ENCODE measurements at places on chromosomes 3 and 15.

DNA sequence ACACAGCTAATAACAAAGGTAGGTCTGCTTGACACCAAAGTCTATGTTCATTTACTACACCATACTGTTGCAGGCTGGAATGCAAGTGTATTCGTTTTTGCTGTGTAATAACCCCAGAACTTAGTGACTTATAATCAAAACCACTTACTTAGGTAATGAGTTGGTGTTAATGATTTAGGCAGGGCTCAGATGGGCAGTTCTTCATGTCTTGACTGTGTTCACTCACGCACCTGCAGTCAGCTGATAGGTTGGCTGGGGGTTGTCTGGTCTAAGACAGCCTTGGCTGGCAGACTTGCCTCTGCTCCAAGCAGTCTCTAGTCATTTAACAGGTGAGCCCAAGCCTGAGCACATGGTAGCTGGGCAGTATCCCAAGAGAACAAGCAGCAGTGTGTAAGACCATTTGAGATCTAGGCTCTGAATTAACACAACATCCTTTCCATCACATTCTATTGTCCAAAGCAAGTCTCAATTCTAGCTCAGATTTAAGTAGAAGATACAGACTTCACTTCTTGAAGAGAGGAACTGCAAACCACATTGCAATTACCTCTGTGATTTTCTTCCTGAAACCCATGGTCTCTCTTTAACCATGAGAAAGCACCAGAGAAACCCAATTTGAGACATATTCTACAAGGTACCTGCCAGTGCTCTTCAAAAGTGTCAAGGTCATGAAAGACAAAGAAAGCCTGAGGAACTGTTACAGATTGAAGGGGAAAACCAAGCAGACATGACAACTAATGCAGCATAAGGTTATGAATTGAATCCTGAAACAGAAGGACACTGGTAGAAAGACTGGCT is 13.3 kb upstream of the DCLK3 start:
- DNase-seq = no peak

DNA sequence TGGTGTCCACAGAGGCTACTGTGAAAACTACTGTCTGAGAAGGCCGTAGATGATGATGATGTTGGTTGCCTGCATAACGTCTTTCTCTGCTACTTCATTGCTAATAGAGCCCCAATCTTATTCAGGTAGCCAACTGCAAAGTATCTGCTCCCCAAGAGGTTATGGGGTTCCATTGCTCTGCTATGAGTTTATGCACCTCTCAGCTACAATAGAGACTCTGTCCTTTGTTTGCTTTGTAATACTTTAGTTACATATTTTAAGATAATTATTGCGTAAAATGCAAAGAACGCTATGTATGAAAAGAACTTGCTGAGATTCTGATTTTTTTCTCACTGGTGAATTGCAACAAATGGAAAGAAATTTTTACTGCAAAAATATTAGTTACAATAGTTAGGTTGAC is 27.8 kb upstream of the GMPPB start:
- no peak for DNase-seq

- DNase-seq = no peak
Observed at GRCh38 chr3:153762411-153763235, 358.6 kb upstream of the ARHGEF26 start.

DNA sequence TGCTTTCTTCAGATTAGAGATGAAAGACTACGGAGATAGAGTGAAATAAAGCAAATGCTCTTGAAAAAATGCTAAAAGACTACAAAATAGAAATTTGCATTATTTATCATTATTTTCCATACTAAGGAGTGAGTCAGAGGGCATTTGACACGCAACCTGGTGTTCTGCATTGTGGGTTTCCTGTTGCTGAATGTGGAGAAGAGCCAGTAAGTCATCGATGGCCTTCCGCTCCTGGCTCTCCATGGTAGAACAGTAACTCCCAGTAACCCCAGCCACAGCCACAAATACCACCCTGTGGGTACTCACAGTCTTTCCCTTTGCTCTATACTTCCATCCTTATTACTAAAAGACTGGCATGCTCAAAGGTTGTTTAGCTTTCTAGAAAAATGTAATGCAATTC is 61.5 kb downstream of the CGGBP1 start:
- DNase-seq = peak; percentile 12

DNA sequence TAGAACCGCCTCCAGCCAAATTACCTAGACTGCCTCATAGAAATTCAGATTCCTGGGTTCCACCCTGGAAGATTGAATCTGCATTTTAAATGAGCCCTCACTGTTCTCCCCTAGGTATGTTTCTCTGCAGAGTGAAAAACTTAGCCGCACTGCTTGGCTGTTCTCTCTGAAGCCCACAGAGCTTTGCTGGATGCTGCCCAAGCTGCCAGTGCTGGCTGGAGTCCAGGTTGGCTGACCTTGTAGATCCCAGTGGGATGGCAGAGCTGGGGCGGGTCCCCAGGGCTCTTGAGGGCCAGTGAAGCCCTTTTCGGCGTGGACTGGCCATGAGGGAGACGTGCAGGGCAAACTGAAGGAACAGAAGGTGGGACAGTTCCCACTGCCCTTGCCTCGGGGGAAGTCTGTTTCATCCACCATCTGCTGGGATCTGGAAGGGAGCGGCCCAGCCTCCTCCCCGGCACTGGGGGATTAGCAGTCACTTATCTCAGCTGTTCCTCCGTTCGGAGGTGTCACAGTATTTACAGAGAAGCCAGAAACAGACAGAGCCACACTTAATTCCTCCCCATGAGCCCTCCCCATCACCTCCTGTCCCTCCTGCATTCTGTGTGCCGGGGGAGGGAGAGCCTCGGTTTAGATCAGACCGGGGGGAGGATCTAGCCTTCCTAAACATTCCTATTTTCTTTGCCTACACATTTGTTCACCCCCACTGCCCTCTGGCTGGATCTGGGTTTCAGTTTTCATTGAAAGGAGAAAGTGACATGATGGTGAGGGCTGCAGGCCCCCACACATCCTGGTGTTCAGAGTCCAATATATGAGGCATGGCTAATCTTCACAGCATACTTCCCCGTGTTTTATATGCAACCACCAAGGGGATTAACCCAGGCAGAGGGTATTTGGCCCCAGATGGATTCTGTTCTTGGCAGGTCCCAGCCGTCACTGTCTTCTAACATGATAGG is 4.1 kb upstream of the ACTC1 start:
- peak; percentile 65 for DNase-seq

DNA sequence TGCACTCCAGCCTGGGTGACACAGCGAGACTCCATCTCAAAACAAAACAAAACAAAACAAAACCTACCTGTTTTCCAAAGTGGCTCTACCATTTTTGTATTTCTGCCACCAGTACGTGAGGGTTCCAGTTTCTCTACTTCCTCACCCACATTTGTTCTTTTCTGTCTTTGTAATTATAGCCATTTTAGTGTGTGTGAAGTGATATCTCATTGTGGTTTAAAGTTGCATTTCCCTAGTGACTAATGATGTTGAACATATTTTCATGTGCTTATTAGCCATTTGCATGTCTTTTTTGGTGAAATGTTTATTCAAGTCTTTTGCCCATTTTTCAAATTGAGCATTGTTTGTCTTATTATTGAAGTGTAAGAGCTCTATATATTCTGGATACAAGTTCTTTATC is 50.7 kb downstream of the TRA2B start:
- no peak for DNase-seq

- no peak for DNase-seq
Observed at GRCh38 chr3:39122813-39123212, 15.3 kb downstream of the TTC21A start.

DNA sequence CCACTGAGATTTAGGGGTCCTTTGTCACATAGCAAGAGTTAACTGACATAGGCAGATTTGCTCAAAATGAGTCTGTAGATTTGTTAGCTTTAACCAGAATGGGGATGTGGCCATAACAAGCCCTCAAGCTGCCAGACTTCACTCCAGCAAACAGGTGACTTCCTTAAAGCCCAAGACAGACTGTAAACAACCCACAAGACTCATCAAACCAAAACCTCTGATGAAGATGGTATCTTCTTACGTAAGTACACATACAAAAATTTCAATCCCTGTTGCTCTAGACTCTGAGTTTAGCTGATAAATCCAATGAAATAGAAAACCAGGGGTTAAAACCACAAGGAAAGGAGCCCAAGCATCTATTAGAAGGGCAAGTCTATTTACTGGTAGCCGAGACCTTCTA is 18.2 kb upstream of the ZBTB20 start:
- no peak for DNase-seq

DNA sequence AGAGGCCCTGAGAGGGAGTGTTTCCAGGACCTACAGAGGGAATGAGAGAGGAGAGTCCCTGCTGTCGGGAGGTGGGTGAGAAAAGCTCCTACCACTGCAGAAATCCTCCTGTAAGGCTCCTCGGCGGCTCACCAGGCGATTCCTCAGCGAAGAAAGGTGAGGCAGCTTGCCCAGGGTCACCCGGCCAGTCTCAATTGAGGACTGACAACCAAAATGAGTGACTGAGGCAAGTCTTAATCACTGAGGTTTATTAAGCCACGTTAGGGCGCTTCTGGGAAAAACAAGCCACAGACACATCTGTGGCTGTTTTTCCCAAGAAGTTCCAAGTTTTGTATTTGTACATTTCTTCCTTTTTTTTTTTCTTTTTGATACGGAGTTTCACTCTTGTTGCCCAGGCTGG is 48.5 kb downstream of the ZDHHC19 start:
- no peak for DNase-seq

DNA sequence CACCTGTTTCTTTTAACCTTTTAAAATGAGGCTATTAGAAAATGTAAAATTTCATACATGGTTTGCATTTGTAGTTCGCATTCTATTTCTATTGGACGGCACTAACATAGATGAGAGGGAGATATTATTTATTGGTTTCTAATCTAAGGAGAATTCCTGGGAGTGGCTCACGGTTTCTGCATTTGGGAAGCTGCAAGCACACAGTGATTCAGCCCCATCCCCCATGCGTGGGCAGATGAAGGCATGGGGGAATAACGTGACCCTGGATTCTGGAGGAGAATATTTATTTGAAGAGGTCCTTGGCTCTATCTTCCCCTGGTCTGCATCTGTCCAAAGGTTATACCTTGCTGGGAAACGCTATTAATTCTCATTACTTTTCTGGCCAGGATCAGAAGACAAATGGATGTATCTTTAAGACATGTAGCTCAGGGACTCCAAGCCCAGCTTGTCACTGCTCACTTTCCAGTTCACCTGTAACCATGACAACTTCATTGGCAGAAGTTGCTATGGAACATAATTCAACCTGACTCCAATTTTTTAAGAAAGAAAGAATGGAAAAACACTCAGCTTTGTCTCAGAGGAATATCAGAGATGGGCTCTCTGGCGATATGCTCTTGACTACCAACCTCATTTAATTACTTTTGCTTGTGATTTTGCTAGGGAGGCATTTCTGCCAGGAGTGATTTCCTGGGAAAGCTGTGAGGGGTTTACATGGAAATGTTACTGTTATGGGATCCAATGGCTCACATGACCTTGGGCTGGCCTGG is 27.2 kb upstream of the POMGNT2 start:
- no peak for DNase-seq

DNA sequence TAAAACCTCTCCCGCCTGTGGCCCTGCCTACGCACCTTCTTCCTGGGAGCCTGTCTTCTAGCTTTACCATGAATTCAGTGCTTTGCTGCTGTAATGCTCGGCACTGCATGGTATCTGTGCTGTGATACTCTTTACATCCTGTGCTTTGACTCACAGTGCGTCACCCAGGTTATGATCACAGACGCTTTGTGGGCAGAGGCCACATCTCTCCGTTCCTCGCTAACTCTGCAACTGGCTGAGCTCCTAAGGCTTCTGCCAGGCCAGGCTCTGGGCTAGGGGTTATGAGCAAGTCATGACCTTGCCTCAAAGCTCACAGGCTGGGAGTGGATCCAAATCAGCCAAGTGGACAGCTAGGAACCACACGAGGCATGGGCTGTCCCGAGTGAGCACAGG is 23.2 kb downstream of the SPTBN5 start:
- DNase-seq = peak; percentile 61

GRCh38 chr3:33833408-33834095 is 35.1 kb downstream of the PDCD6IP start:
- DNase-seq = no peak

DNA sequence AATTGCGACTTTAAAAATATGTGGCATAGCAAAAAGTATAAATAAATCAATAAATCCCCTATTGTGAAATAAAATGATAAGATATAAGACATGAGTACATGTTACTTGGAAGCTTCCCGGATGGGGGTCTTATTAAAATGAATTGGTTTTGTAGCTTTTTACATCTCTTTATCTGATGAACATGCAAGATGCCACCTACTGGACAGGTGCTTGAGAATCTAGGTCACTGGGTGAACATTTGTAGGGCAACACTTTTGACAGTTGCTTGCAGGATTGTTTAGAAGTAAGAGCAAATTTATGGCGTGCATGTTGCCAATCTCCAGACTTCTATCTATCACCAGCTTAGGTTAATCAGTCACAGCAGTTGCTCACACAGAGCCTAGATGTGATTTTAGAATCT is 362.7 kb upstream of the SUCLG2 start:
- DNase-seq = no peak

DNA sequence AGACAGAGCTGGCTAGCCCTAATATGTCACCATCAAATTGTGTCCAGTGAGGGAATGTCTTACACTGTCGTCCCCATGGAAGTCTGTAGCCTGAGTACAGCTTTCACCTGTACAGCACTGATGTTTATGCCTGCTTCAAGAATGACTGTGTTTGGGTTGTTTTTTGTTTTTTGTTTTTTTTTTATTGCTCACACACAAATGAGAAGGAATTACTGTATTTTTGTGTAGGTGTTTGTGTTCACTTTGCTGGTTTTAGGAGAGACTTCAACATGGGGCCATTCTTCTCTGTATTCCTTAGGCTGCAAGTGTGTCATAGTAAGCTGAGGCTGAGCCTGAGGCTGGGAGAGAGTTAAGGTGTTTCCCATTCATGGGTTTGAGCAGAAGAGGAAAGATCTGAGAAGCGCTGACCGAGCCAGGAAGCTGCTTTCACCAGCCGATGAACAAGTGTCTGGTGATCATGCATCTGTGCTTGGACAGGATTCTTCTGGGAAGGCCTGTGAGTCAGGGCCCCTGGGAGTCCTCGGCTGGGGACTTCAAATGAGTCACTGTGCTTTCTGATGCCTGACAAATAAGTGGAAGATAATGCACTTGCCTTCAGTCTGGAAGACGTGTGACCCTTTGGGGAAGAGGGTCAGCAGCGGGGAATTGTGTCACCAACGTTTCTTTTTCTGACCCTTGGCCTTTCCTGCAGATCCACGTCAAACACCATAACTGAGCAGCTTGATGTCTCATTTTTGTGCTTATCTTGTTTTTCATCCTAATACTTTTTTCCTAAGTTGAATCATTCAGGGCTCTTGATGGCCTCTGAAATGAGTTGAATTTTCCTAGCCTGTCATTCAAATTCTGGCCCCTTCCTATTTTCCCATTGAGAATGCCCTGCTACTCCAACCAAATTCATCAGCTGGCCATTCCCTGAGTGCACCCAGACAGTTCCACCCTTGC is 36.7 kb upstream of the ZBTB38 start:
- DNase-seq = peak; percentile 100

DNA sequence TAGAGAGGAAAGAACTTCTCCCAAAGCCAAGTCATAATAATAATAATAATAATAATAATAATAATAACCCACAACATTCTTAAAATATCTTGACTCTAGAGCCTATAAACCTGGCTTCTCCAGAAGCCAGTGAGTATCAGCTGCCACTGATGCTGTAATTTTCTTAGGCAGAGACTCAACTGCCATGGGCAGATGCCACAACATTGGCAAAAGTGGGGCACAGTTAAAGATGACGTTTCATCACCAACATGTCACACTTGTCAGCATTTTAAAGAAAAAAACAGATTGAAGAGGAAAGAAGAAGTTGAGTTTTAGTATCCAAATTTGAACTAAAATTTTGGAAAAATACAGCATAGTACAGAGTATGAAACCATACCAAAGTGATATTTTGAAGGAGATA is 265.0 kb downstream of the ZMAT3 start:
- no peak for DNase-seq

GRCh38 chr3:99843590-99844258 is 26.1 kb downstream of the CMSS1 start:
- DNase-seq = no peak
